Subcutaneous preadipocyte (primary cell): ENCODE measurements at places on chromosomes 1 and 21. TPM values are rescaled to one million over a fixed set of nuclear protein-coding genes. Genes with fewer than 3 reads are reported as not detected.

PRAMEF7 gene
- total RNA-seq = not detected in 2 replicates

CHML gene
- total RNA-seq = 13.2 and 30.7 TPM in 2 replicates

OBSCN gene
- total RNA-seq = 1.4 and 2.9 TPM in 2 replicates

GJB5 gene
- total RNA-seq = not detected in 2 replicates

OR2L8 gene
- not detected in 2 replicates for total RNA-seq

CCDC24 gene
- total RNA-seq = 2.5 and 2.9 TPM in 2 replicates

PPM1J gene
- total RNA-seq = 1.1 and 1.6 TPM in 2 replicates

SPATA1 gene
- 0.59 and 1.8 TPM in 2 replicates for total RNA-seq

SYNC gene
- total RNA-seq = 9.2 and 23.9 TPM in 2 replicates
